ENCODE measurements at places on chromosomes 7 and 10.

DNA sequence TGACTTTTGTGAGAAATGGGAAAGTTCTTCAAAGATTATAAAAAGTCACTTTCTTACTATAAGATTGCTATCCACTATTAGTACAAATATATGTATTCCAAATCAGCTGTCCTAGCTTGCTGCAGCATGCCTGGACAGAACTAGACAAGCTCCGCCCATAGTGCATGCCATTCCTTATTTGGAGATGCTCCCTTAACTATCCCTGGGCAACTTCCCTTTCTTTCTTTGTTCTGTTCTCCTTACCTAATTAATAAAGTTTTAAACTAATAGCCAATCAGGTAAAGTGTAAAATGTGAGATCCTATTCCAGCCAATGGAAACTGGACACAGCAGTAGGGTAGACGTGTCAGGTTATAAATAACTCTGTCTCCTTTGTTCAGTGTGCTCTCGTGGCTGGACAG is 281.9 kb downstream of the CAMK1D start:
- no peak for DNase-seq

DNA sequence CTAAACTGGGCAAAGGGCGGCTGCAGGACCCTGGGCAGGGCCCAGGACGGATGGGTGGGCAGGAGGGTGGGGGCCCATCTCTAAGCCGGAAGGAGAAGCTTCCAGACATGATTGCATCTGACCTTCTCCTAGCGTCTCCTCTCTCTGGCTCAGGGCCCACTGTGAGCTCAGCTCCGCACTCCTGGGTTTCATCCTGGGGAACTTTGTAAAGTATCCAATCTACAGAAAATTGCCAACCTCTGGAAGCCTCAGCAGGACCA is 8.8 kb upstream of the RET start:
- no peak for DNase-seq

GRCh38 chr10:66187053-66187733 is 738.6 kb upstream of the LRRTM3 start:
- no peak for DNase-seq

- no peak for DNase-seq
Observed at GRCh38 chr7:29841926-29842701, 35.8 kb downstream of the WIPF3 start.

DNA sequence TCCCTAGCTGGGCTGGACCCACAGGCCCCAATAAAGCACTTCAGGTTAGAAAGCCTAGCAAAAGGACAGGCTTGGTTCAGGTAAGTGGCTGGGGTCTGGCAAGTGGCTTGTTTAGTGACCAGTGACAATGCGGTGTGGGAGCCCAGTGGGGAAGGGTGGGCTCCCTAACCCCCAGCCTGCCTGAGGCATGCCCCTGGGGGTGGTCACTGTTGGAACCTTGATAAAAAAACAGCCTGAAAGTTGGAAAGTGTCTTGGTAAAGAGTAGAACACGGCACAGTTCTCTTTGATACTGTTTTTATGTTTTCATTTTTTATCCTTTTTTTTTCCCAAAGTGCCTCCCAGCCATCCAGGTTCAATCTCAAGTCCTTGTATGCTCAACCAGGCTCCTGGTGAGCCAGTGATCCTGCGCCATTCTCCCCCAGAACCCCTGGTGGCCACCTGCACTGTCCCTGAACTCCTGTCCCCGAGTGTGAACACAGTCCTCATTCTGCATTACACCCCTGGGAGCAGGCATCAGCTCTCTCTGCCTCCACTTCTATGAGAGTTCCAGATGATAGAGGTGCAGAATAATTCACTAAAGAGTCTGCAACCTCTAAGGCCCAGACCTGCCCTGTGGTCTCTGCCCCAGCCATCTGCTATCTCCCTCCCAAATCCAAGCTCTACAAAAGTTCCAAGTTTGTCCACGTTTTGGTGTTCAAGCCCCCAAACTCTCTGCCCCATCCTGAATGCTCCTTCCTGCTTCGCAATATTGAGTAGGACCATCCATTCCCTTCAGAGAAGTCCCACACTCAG is 15.0 kb upstream of the CXCL12 start:
- no peak for DNase-seq

DNA sequence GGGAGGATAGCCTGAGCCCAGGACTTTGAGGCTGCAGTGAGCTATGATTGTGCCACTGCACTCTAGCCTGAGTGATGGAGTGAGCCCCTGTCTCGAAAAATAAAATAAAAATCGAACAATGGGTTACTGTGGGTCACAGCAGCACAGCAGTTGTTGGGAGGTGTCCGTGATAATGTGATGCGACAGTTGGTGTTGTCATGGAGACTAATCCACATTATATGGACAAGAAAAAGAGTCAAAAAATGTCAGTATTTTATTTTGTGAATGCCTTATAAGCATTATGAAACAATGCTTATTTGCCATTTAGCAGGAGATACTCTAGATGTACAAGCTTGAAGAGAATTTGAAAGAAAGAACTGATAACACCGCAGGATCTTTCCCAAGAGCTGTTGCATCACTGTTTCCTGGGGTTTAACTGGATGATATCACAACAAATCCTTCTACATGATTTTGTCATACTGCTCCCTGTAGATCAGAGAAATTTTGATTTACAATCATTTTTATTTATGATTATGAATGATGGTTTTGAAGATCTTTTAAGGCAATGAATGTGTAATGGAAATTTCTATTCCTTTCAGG is 195.4 kb downstream of the BAMBI start:
- no peak for DNase-seq

DNA sequence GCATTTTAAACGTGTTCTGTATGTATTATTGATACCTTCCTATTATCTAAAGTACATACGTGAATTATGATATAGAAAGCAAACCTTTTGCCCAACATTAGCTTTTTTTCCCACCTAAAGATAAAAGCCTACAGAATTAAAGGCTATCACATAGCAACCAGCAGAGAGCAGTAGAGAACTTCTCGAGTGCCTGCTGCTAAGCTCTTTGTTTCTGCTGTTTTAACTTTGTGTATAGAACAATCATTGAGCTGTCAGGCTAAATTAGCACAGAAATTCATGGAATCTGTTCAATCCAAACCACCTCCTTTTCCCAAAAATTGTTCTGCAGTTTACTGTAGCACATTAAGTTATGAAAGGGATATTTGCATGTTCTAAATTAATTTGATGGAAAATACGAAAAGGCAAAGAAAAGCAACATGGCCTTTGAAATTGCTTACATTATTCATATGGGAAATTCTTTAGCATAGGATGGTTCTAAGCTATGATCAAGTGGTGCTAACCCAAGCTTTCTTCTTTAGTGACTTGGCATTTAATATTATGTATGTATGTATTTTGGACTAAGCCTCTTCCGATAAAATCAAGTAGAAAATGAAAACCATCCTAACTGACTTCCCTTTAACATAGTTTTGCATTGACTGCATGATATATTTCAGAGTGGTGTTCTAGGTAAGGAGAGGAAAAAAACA is 1288.5 kb downstream of the GATA3 start:
- DNase-seq, result peak; percentile 53

DNA sequence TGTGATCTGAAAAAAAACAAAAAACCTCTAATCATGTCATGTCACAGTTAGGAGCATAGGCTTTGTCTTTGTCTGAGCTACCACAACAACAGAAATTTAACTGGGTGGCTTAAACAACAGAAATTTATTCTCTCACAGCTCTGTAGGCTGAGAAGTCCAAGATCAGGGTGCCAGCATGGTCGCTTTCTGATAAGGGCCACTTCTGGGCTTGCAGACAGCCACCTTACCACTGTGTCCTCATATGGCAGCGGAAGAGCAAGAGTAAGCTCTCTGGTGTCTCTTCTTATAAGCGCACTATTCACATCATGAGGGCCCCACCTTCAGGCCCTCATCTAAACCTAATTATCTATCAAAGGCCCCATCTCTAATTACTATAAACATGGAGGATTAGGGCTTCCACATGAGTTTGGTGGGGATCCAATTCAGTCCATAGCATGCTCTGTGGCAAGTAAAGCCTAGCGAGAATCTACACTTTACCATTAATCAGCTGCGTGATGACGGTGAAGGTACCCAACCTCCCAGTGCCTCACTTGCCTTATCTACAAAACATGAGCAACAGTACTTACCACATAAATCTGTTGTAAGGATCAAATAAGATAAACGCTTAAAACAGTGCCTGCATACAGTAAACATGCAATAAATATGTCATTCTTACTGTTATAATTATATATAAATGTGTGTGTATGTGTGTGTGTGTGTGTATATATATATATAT is 17.3 kb downstream of the ZNF438 start:
- DNase-seq, result no peak

GRCh38 chr7:75945297-75946168 is 30.6 kb downstream of the POR start:
- no peak for DNase-seq

- no peak for DNase-seq
Observed at GRCh38 chr10:12448729-12449391, 99.5 kb downstream of the CAMK1D start.

GRCh38 chr7:102253973-102254370 is 32.7 kb upstream of the SH2B2 start:
- no peak for DNase-seq

DNA sequence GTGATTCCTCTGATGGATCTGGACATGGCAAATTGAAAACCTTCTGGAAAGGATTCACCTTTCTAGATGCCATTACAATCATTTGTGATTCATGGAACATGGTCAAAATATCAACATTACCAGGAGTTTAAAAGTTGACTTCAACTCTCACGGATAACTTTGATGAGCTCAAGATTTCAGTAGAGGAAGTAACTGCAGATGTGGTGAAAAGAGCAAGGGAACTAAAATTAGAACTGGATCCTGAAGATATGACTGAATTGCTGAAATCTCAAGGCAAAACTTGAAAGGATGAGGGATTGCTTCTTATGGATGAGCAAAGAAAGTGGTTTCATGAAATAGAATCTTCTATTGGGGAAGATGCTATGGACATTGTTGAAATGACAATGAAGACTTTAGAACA is 293.6 kb downstream of the ARHGAP12 start:
- no peak for DNase-seq

DNA sequence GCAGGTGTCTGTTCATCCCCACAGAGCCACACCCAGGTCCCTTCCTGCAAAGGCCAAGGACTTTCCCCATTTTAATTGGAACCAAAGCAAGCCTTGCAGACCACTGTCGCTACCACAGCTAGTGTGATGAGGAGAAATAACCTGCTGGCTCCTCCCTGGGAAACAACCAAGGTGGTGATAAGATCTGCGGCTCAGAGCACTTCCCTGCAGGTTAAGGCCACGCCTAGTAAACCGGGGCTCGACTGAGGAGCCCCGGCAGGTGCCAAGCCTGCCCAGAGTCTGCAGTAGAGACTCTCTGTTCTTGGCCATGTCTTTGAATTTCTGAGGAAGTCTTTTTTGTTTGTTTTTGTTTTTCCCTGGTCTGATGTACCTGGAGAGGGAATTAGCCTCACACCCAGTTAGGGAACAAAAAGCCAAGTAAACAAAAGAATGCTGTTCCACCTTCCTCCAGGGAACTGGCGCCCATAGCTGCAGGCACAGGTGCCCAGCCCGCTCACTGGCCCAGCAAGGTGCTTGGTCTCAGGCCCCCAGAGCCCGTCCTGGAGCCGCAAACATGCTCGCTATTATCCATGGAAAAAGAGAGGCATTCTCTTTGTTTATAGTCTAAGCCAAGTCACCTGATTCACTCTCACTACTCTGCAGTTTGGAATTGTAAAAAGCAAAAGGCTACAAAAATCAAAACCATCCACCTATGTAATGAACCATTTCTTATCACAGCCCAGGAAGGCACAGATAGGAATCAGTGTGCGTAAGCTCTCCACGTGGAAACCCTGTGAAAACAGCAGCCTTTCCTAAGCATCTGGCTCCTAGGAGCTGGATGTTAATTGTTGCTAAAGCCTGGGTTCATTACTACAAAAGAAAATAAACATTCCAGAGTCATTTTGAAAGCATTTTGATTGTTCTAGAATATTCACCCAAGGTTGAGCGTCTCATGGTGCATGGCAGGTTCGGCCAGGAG is 2.7 kb downstream of the GPR146 start:
- peak; percentile 57 for DNase-seq

Measured in NCI-H526 (cell line).